RWPE1 (cell line): ENCODE measurements at places on chromosomes 3 and 15.

GRCh38 chr3:143928056-143928455 lies 43.6 kb upstream of the DIPK2A start:
- DNase-seq, result no peak

DNA sequence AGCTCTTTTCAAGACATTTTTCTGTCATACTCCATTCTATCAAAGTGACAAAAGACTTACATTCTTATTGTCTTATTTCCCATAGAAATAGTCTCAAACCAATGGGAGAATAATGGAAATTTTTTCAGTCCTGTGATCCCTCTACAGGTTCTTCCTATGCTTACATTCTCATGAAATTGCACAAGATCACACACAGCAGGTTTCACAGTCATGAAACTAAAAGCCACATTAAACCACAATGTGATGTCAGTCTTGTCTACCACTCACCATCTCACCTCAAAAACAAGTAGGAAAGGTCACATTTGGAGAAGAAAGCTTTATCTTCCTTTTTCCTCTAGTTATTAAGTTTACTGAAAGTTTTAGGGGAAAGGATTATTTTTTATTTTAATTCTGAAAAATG lies 161.0 kb upstream of the RORA start:
- no peak for DNase-seq

- DNase-seq, result no peak
Measured at GRCh38 chr15:101539492-101539891, 50.0 kb upstream of the PCSK6 start.

DNA sequence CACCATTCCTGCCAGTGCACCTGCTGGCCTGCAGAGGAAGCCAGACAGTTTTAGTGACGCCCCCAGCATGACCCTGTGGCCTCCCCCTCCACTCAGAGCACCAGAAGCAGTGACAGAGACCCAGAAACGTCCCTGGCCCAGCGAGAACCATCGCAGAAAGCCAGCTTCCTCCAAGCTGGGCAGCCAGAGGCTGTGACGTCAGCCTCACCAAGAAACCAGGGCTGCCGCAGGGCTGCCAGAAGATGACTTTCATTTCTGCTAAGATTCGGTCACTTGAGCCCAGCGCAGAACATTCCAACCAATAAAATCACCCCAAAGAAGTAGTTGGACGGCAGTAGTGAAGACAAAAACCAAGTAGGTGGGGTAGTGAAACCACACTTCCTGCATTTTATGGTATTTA lies 29.6 kb upstream of the RPL32 start:
- DNase-seq, result no peak

GRCh38 chr15:83248151-83249029 lies 36.1 kb downstream of the BNC1 start:
- peak; percentile 39 for DNase-seq
